Activated CD4-positive, alpha-beta T cell treated with anti-CD3 and anti-CD28 coated beads, Interleukin-2, amount 10 ng/mL, durations not matched to agents 7 days and 5 days (primary cell): ENCODE measurements at places on chromosomes 12 and 14. TPM values are rescaled to one million over a fixed set of nuclear protein-coding genes. Genes with fewer than 3 reads are reported as not detected.

The NCOR2 gene
- total RNA-seq, result 96.4 TPM

The GPR84 gene
- total RNA-seq, result 0.33 TPM

DNA sequence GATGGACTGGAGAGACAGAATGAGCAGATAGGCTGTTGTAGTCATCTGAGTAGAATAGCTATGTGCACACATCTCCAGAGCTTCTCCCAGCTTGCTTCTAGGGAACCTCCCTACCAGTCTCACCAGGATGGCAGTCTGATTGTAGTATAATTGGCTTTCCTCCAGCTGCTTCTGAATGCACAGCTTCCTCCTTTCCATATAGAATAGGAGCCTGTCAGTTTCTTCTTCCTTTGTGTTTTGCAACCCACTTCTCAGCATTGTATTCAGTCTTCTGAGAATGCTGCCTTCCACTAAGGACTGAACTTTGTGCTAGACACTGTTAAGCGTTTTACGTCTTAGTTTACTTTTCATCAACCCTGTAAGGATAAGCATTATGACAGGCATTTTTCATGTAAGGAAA is 2.2 kb upstream of the CSAD start:
- DNase-seq, result no peak

DNA sequence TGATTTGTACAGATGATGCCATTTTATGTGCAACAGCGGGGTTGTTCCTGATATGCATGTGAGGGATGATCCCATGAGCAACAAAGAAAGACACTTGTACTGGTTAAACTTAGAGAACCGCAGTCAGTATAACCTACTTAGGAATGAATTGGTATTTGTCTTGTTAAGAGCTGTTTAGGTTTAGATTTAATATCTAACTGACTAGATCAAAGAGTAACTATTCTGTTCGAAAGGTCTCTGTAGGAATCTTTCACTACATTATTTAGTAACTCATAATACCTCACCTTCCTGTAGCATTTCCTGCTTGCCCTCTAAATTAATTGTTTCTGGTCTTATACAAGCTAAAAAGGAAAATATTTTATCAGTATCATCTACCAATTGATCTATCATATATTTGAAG is 350.4 kb downstream of the TRHDE start:
- DNase-seq, result no peak

DNA sequence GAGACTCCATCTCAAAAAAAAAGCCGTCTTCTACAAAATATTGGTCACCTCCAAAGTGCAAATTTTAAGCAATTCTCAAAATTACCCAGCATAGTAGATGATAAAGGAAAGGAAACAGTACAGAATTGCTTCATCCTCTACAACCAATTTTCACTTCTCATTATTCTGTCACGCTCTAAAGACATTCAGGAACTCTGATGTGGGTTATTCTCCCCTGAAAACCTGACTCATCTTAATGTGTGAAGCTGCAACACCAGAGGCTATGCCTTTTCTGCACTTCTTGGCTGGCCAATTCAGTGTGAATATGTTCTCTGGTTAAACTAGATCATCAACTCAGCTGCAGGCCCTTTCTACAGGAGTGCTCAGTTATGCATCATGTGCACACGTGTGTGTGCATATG is 11.0 kb downstream of the PTGER2 start:
- DNase-seq, result peak; percentile 50

The FIGNL2 gene
- total RNA-seq, result 0.17 TPM

DNA sequence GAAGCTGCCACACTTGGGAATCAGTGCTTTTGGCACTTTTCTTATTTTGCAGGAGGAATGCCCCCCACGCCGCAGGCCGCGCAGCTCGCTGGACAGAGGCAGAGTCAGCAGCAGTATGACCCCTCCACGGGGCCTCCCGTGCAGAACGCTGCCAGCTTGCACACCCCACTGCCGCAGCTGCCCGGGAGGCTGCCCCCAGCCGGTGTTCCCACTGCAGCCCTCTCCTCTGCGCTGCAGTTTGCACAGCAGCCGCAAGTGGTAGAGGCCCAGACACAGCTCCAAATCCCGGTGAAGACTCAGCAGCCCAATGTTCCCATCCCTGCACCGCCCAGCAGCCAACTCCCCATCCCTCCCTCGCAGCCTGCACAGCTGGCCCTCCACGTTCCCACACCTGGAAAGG is 32.3 kb downstream of the EP400 start:
- DNase-seq, result no peak

DNA sequence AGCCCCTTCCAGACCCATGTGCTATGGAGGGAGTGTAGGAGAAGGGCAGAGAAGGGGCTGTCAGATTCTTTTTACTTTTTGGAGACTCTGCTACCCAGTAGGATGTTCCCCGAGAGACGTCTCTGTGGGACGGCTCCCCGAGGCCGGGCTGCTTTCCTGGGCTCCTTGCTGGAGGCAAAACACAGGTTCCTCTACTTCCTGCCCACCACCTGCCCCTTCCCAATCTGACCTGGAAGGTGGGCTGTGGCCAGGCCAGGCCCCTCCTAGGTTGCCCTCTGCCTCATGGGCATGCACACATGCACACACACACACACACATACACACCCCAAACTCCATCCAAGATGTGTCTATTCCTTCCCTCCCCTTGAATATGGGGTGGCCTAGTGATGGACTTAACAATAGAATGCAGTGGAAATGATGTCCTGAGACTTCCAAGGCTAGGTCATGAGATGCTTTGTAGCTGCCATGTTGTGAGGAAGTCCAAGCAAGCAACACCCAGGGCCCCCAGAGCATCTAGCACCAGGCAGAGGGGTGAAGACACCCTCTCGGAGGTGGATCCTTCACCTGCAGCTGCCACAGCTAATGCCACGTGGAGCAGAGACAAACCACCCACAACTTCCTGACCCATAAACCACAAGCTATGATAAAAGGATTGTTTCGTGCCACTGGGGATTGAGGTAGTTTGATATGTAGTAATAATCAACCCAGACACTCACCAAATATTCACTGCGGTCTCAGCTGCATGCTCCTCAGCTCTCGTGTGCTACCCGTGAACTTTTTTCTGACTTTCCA is 1.6 kb upstream of the ASB2 start:
- DNase-seq, result peak; percentile 90

The CD163 gene
- not detected for total RNA-seq

- DNase-seq, result no peak
Observed at GRCh38 chr14:29643433-29644211, 284.0 kb downstream of the PRKD1 start.

GRCh38 chr14:75404847-75405246 is 23.0 kb upstream of the JDP2 start:
- no peak for DNase-seq

GRCh38 chr12:80648881-80649280 is 58.6 kb upstream of the MYF6 start:
- DNase-seq, result no peak

DNA sequence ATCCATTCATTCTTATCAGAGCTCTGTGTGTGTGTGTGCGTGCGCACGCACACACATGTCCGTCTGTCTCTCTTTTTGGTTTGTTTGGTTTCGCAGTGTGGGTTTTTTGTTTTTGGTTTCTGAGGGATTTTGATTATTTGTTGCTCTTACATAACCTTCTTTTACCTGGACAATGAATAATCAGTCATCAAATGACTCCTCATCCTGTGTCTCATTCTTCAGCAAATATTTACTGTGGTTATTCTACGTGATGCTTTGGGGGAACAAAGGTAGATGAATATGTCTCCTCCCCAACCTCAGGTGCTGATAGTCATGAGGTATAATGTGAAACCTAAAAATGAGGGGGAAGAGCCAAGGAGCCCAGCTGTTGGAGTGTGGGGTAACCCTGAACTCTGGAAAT is 92.4 kb downstream of the SAMD4A start:
- no peak for DNase-seq

GRCh38 chr12:99916555-99916954 is 68.2 kb downstream of the ANKS1B start:
- no peak for DNase-seq

GRCh38 chr12:117279606-117280005 is 81.8 kb downstream of the NOS1 start:
- no peak for DNase-seq

The NANOG gene
- not detected for total RNA-seq

The GLIPR1 gene
- total RNA-seq, result 43.6 TPM

The POTEG gene
- total RNA-seq, result not detected

DNA sequence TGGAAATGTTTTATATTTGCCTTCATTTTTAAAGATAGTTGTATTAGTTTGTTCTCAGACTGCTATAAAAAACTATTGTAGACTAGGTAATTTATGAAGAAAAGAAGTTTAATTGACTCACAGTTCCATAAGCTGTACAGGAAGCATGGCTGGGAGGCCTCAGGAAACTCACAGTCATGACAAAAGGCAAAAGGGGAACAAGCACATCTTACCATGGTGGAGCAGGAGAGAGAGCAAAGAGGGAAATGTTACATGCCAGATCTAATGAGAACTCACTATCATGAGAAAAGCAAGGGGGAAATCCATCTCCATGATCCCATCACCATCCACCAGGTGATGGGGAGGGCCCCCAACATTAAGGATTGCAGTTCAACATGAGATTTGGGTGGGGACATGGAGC is 35.5 kb upstream of the UNC79 start:
- DNase-seq, result no peak

GRCh38 chr12:47938093-47938492 is 25.3 kb upstream of the TMEM106C start:
- no peak for DNase-seq

- DNase-seq, result no peak
Observed at GRCh38 chr12:6759741-6760140, 6.4 kb upstream of the PTMS start.

The NR2C1 gene
- 49.7 TPM for total RNA-seq

GRCh38 chr12:86929962-86930361 is 673.8 kb upstream of the MGAT4C start:
- no peak for DNase-seq

The CD163L1 gene
- not detected for total RNA-seq

The INSM2 gene
- not detected for total RNA-seq

DNA sequence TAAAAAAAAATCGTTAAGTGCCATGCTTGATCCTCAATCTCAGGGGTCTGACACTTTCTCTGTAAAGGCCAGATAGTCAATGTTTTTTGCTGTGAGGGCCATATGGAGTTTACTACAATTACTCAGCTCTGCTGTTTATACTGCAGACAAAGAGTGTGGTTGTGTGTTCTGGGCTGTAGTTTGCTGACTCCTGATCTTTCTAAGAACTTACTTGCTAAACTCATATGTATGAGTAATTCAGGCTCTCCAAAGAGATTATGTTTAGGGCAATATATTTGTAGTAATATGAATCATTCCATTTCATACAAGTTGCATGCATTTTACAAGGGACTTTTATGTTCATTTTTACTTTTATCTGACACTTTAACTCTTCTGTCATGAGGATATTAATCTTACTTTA is 188.2 kb downstream of the TMTC2 start:
- no peak for DNase-seq
